ENCODE measurements at places on chromosomes 2 and 18.

DNA sequence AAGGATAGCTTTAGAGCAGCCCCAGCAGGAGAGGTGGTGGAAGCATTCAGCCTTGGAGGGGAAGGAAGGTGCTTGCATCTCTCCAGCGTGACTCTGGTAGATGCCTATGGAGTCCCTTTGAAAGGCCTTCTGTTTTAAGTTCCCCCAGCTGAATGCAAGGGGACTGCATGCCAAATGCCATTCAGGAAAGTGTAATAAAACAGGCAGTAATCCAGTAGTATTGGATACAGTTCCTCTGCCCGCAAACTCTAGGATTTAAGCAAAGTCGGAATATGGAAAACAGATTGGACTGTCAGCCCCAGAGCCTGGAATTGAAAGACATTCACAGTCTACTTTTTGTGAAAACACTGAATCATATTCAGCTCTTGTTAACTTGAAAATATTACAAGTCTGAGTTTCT is 125.2 kb upstream of the GAREM1 start:
- no peak for DNase-seq

- DNase-seq: no peak
Observed at GRCh38 chr2:15313657-15314056, 247.5 kb downstream of the NBAS start.

GRCh38 chr2:73163483-73164367 is 38.6 kb upstream of the NOTO start:
- peak; percentile 46 for DNase-seq

DNA sequence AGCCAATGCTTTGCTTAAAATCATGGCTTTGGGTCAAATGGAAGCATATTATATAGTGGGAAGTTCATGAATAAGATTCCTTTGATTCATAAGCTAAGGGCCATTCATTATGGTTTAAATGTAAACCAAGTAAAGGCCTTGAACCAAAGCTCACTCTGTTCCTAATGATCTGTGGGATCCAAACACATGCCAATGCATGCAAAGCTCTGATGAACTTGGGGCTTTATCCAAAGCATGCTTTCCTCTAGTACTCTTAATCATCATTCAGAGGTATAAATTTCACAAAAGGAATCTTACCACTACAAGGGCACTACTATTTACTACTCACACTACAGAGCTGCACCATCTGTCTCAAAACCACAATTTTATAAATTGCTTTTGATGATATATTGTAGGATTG is 102.8 kb upstream of the RBMS1 start:
- DNase-seq: no peak

DNA sequence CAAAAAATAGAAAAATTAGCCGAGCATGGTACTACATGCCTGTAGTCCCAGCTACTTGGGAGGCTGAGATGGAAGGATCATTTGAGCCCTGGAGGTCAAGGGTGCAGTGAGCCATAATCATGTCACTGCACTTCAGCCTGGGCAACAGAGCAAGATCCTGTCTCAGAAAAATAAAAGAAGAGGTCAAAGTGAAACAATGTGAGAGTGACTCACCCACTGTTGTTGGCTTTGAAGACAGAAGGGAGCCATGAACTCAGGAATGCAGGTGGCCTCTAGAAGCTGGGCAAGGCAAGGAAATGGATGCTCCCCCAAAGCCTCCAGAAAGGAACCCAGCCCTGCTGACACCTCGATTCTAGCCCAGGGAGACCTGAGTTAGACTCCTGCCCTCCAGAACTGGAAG is 3.7 kb upstream of the TMEM214 start:
- DNase-seq: no peak

DNA sequence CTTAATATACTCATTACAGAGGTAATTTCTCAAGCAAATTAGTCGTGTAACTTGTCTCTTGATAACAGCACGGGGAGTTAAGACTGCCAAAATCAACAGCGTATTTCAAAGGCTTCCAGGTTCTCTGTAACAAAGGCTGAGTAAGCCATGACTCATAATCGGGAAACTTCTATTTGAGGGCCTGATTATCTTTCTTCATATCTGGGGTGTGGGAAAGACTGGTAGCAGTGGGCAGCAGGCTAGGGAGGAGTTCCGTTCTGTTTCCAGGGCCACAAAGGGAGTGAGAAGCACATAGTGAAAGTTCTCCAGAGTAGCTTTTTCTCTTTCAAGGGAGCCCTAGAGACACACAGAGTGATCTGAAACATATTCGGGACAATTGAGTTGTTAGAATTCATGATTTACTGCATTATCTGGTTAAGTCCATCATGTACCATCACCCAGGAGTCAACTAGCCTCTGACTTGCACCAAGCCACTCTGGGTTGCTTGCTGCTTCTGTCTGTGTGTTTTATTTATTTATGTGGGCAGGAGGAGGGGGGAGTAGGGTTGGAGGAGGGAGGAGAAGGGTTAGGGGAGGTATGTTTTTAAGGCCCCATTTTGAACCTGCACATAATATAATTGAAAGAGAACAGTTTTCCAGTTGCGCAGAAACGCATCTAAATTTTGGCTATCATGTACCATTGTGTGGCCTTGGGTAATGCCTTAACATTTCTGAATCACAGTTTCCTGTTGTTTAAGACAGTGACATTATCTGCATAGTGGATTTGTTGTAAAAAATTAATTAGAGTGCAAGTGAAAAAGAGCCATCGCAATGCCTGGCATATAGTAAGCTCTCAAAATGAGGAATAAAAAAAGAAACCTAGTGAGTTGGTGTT is 80.5 kb upstream of the ITPRID2 start:
- DNase-seq: no peak

DNA sequence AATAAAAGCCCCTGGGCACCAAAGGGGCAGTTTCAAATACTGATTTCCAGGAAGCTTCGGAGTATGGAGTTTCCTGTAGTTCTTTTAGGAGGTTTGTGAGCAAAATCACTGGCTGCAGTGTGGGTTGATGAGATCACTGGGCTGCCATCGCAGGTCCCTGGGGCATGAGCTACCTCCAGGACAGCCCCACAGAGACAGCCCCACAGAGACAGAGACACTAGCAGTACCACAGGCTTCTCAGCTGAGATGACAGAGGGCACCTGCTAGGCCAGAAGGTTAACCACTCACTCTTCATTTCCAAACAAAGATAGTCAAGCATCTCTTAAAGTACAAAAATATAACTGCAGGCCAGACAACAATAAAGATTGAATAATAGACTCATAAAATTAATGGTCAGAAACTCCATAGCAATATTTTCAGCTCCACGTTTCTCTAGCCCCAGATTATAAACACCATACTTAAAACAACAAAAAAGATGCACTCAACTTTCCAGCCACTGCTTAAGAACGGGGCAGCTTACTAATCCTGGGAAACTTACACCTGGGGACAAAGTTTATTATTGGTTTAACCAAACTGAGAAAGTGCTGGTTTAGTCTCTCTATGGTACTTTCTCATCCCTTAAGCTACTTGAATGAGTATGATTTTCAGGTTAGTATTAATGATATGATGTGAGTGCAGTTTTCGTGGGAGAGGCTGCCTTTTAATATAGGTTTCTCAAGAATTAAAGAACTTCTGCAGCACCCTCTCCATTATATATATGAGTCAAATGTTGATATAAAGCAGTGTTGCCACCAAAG is 11.6 kb downstream of the AFF3 start:
- DNase-seq: no peak

DNA sequence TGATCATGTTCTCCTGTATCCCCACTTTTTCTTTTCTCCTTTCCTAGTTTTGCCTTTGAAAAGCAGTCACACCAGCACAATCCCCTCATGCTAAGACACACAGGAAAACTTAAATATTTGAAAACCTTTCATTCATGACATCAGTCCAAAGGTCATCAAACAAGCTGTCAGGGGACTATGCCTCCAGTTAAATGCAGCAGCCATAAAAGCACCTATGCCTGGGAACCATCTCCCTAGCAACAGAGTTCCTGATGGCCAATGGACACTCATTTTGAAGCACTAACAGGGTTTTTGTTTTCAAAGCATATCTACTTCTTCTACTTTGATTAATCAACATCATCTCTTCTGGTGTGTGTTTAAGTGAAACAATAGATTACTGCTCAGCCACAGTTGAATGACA is 286.4 kb upstream of the PARD3B start:
- no peak for DNase-seq

- no peak for DNase-seq
Observed at GRCh38 chr2:140791802-140792201, 1339.0 kb downstream of the LRP1B start.

- no peak for DNase-seq
Observed at GRCh38 chr2:190517468-190517867, 17.1 kb downstream of the NEMP2 start.

DNA sequence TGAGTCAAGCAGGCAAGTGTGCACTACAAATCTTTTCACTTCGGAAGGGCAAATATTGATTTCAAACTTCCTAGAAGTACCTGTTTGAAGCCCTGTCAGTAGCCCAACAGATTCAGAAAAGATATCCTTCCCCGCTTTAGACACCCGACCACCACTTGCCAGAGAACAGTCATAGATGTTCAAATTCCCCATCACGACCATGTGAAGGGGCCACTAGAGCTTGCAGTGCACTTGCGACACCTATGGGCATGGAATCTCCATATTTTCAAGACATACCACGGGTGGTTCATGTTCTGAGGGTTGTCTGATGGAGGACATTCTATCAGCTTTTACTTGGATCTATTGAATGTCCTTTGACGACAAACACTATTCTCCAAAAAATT is 23.8 kb downstream of the GNLY start:
- DNase-seq: no peak

GRCh38 chr18:68441241-68441640 is 273.7 kb downstream of the TMX3 start:
- DNase-seq: no peak
